ENCODE measurements at places on chromosomes 3 and 15.

DNA sequence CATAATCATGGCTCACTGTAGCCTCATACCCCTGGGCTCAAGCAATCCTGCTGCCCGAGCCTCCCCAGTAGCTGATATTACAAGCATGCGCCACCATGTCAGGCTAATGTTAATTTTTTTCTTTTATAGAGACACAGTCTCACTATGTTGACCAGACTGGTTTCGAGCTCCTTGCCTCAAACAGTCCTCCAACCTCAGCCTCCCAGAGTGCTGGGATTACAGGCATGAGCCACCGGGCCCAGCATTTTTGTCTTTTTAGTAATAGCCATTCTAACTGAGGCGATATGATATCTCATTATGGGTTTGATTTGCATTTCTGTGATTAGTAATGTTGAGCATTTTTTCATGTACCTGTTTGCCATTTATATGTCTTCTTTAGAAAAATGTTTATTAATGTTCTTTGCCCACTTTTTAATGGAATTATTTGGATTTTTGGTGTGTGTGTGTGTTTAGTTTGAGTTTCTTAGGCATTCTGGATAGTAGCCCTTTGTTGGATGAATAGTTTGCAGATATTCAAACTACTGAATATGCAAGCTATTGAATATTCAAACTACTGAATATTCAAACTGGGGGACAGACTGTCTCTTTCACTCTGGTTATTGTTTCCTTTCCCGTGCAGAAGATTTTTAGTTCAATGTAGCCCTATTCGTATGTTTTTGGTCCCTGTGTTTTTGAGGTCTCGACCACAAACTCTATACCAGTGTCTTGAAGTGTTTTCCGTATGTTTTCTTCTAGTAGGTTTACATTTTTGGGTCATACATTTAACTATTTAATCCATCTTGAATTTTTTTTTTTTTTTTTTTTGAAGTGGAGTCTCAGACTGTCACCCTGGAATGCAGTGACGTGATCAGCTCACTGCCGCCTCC is 39.2 kb downstream of the CCDC66 start:
- no peak for DNase-seq

- DNase-seq = no peak
Observed at GRCh38 chr3:14761121-14761672, 57.6 kb upstream of the FGD5 start.

GRCh38 chr3:102926618-102927017 is 491.8 kb downstream of the ZPLD1 start:
- DNase-seq = no peak

DNA sequence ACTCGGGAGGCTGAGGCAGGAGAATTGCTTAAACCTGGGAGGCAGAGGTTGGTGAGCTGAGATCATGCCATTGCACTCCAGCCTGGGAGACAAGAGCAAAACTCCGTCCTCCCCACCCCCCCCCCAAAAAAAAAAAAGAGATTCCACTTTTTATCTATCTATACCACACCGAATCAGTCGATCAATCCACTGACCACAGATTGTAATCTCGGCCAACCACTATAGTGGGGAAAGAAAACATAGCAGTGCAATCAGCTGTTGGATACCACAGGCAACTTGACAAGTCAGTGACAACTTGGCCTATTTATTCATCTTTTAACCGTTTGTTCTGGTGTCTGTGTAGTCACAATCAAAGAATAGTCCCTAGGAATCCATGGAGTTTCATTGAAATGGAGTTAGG is 299.2 kb downstream of the FHIT start:
- DNase-seq = no peak

DNA sequence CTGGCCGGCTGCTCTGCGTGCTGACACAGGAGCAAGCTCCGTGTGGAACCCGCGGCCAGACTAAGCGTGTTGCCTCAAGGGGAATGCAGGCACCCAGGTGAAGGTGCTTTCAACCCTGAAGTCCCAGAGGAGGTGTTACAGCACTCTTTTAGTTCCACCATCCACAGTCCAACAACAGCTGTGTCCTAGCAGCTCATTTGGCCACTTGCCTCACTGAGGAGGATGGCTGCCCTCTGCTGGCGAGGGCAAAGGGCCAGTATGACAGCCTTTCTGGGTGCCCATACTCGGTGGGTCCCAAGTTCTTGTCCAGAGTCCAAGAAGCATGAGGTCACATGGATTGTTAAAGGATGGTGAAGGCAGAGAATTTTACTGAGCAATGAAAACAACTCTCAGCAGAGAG is 87.8 kb downstream of the C3orf85 start:
- DNase-seq = peak; percentile 14

DNA sequence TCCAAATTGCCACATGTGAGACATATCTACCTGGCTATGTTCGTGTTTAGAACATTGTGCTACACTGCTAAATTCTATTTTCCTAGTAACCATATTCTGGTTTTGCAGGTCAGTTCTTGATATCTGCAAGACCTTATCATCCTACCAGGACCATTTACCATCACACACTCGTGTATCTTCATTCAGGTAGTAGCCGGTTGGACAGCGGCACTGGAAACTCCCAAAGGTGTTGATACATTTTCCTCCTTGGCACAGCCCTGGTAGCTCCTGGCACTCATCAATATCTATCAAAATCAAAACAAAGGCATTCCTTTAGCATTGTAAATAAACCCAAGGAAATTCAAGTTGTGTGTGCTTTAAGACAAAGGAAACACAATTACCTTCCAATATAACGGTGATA is 134.2 kb downstream of the DUT start:
- no peak for DNase-seq

GRCh38 chr15:38647683-38648082 is 83.1 kb upstream of the RASGRP1 start:
- DNase-seq = no peak

DNA sequence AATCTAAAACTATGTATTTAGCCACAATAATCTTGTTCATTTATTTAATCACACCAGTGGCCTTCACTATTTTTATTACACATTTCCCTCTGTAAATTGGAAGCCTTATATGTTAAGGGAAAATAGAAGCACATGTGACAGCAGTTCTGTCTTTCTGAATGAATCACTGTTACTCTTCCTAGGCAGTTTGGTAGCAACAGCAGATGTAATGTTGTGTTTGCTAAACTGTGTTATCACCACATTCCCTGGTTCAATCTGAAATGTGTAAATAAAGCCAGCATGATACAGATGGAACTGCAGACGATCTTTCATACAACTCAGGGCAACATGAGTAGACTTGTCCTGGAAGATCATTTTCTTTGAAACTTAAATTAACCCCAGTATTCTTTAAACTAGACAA is 220.1 kb downstream of the MCTP2 start:
- no peak for DNase-seq

DNA sequence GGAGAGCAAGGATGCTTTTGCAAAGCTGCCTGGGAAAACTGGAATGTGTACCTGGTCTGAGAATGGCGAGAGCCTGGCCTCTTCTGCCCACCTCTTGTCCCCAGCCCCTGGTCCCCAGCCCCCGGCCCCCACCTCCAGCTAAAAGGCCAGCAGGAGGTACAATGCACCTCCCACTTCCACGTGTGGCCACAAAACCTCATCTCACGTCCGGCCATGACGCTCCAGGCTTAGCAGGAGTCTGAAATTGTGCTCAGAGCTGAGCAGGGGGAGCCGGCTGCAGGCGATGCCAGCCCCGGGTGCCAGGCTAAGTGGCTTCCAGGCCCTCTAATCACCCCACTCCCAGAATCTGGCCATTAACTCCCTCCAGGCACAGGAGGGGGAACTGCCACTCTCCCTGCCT is 83.1 kb upstream of the PRR20G start:
- no peak for DNase-seq

Data from SK-N-DZ (cell line).